ENCODE measurements at places on chromosomes 4 and X.

- no peak for DNase-seq
Observed at GRCh38 chrX:70439016-70439415, 5.6 kb upstream of the DLG3 start.

DNA sequence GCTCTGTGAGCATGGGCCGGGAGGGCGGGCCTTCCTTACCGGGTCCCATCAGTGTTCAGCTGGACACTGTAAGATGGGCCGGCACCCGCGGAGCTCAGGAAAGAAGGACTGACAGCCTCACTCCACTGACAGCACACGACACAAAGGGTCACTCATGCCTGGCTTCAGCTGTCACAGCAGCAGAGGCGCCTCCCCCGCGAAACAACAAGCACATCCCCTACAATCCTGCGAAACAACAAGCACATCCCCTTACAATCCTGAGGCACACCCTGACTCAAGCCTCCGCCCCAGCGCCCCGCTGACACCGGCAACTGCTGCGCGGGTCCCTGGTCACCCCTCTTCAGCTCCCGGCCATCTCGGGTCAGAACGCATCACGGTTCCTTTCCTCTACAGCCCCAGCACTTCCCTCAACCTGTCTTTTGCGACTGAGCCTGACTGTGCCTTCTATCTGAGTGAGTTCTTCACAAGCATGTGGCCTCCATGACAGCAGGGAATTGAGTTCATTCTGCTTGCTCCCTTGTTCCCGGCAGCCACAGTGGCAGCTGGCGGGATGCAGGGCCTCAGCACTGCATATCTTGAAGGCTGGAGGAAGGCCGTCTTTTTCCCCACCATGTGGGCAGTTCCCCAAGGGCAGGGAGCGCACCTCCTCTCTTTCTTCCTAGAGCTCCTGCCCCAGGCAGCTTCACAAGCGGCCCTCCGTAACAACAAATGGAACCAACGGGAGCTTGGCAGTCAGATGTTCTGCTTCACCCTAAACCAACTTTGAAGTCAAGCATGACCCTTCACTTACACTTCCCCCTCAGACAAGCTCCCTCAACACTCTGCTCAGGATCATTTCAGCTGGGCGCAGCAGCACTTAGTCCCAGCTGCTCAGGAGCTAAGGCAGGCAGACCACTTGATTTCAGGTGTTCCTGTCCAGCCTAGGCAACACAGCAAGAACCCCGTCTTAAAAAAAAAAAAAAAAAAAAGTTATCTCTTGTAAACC, 39.6 kb downstream of the SCD5 start:
- DNase-seq = no peak

GRCh38 chr4:79653871-79654270, 245.8 kb upstream of the GK2 start:
- DNase-seq = no peak

GRCh38 chr4:163681208-163681821, 186.8 kb downstream of the TMA16 start:
- no peak for DNase-seq

DNA sequence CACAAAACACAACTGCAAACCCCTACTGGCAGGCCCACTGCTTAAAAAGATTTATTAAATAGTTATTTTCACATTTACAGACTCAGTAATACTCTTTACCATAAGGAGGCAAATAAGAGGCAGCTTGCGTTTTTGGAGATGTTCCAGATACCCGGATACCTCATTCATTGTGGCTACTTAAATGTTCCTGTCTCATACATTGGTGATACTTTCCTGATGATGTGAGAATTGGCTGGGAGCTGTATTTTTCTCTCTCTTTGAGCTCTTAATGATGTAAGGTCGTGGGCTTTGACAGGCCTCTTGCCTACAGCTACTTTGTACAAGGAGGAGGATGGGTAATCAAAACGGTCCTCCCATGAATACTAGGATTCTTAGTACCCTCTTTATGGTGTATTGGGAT, 101.5 kb downstream of the AKAP4 start:
- DNase-seq = no peak

- DNase-seq = no peak
Observed at GRCh38 chr4:139828966-139829664, 163.5 kb downstream of the MGST2 start.

DNA sequence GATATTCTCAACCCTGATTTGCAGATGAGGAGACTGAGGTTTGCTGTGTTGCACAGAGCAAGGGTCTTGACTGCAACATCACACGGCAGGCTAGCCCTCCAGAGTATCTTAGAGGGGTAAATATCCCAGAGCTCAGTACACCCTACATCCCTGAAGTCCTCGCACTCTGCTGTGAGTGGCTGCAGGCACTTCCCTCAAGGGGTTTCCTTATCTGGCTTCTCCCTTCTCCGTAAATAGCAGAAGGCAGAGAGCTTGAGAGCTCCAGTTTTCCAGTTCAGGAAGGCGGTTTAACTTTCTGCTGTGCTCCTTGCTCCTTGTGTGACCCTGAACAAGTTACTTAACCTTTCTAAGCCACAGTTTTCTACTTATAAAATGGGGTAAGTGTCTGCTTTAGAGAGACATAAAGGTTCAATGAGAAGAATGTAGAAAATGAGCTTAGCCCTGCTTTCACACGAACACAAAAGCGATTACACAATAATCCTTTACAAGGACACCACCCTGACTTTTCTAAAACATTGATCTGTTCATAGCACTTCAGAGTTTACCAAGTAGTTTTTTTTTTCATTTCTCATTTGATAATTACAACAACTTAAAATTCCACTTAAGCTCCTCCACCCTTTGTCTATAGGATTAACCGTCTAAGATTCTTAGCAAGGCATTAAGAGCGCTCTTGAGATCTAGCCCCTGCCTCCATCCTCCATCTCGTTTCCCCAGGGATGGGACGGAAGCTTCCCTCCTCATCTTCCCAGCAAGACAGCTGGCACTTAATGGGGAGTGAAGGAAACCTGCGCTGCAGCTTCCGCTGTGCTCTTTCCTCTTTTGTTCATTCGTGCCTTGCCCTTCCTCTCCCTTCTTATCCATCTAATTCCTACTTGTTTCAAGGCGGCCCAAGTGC, 68.4 kb downstream of the TAPT1 start:
- DNase-seq = no peak

GRCh38 chr4:119105605-119106004, 30.0 kb upstream of the MYOZ2 start:
- DNase-seq = no peak

GRCh38 chrX:111411557-111411956, 435 bp downstream of the DCX start:
- DNase-seq = no peak

DNA sequence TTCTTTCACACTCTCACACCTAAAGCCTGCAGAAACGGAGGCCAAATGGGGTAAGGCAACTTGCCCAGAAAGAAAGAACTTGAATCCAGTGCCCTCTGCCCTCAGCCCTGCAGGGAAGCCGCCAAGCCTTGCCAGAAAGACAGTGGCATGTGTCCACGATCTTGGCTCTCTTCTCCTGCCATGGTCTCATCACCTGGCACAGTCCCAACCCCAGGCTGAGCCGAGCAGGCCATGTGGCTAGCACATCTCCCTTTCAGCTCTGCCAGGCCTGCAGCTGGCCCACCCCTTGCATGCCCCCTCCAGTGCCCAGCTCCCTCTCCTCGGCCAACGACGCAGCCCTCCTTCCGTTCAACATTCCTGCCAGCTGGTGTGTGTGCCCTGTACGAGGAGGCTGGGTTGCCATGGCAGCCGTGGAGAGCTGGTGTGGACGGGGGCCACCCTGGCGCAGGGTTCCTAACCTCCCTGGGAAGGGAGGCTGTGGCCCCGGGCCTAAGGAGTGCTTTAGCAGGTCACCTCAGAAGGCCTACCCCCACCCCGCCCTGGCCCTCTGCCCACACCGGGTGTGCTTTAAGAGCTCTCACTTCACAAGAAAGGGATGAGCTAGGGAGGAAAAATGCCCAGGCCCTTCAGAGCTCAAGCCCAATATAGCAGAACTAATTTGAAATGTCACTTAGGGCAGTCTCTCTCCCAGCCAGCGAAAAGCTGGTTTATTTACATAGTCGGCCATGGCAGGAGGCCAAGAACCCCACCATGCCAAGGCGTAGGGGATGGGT, 73.0 kb upstream of the PJA1 start:
- DNase-seq = no peak

GRCh38 chr4:171266671-171267070, 546.5 kb upstream of the GALNTL6 start:
- DNase-seq = no peak

DNA sequence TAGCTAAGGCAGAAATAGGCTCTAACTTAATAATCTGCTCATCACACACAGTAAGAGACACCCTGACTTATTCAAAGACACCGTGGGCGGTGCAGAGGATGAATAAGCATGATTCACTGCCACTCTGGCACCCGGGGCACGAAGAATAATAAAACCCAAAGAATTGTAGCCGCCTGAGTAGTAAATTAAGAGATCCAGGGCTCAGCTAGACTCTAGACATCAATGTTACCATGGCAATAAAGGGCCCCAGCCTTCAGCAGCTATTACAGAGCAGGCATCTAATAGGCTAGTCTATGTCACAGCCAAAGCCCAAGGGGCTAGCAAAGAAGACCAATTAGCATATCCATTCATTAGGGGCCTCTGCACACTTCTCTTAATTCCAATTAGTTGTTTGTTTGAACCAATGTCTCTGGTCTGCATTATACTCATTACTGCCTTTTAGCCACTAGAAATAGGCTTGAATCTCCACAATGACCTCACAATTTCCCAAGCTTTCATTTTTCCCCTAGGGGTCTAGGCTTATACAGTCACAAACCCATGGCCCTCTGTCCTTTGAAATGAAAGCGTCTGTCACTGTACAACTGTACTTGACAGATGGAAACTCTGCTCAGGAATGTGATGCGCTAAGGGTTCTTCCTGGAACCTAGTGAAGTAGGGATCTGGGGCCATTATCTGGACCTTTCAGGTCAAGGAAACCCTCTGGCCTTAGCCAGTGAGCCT, 3.0 kb upstream of the ATP1B4 start:
- DNase-seq = no peak

GRCh38 chr4:112940336-112940735, 109.1 kb upstream of the ANK2 start:
- DNase-seq = no peak

DNA sequence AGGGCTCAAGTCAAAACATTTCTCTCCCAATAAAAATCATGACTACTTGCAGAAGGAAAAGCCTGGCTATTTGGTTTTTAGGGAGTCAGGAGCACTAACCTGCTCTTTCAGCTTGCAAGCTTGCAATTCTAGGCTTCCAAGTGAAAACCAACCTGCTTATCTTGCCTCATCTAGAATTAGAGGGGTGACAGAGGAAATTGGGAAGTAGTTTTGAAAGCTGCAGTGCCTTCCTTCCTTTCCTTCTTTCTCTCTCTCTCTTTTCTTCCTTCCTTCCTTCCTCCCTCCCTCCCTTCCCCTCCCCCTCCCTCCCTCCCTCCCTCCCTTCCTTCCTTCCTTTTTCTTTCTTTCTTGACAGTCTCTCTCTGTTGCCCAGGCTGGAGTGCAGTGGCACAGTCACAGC, 417.5 kb downstream of the KCNIP4 start:
- no peak for DNase-seq

- DNase-seq = no peak
Observed at GRCh38 chrX:131225078-131225477, 64.0 kb downstream of the IGSF1 start.

GRCh38 chrX:68901519-68901918, 72.7 kb downstream of the EFNB1 start:
- no peak for DNase-seq

- no peak for DNase-seq
Observed at GRCh38 chrX:17922303-17922702, 61.2 kb upstream of the RAI2 start.

GRCh38 chr4:87521319-87521718, 7.9 kb downstream of the SPARCL1 start:
- DNase-seq = no peak

DNA sequence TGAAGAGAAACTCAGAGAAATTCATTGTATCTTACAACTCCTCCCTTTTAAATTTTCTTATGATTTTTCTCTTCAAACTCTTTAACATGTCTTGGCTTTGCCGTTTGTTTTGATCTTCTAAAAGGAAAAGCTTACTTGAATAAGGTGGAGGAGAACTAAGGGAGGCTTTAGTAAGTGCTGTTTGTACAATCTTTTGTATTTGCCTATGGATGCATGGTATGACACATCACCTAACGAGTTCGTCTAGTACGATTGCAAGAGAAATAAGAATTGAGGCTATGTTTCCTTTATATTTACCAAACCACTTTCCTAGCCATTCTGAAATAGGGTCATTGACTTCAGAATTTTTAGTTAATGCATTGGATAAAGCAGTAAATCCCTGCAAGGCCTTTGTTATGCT, 8.4 kb upstream of the BST1 start:
- no peak for DNase-seq

- DNase-seq = no peak
Observed at GRCh38 chr4:136881666-136882065, 650.6 kb downstream of the PCDH18 start.

DNA sequence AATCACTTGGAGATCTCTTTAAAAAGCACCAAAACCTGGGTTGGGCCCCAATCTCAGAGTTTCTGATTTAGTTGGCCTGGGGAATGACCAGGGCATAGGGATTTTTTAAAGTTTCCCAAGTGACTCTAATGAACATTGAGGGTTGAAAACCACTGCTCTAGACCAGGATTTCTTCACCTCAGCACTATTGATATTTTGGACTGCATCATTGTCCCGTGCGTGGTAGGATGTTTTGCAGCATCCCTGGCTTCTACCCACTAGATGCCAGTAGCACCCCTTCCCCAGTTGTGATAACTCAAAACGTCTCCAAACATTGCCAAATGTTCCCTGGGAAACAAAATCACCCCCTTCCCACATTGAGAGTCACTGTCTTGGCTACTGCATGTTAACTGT, 61.8 kb downstream of the ATXN3L start:
- DNase-seq = no peak

DNA sequence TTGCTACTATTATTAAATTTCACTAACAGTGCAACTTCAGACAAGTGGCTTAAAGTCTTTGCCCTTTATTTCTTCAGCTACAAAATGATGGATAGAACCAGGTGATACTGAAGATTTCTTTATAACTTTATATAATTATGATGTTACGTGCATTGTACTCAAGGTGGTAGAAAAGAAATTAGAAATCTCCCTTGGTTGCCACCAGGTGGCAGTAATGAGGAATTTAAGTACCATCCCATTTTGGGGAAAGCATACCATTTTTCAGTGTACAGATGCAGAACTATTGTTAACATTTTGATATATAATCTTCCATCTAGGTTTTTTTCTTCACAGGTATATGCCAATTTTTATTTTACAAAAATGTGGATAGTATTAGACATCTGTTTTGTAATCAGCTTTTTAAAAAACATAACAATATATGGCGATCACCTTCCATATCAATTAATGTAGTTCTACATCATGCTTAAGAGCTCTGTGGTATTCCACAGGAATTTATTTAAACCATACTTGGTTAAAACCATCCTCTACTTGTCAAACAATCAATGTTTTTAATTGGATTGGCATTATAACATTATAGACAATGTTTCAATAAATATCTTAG, 37.7 kb upstream of the RAB33B start:
- no peak for DNase-seq

DNA sequence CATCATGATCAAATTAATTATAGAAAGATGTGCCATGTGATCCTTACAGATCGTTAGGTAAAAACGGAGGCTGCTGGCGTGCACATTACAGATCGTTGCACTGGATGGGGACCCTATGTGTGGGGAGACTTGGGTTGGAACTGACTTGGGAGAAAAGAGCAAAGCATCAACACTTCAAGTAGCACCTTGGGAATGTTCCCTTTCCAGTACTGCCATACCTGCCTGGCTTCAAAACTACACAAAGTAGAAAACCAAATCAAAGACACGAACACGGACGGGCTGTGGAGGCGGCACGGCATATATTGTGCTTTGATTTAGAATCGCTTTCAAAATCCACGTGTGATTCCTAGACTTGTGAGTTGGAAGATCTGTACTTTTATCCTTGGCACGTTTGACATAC, 898 bp downstream of the CMC4 start:
- DNase-seq = no peak

Data from D721Med (cell line).